ENCODE measurements at places on chromosomes 5 and 9.

DNA sequence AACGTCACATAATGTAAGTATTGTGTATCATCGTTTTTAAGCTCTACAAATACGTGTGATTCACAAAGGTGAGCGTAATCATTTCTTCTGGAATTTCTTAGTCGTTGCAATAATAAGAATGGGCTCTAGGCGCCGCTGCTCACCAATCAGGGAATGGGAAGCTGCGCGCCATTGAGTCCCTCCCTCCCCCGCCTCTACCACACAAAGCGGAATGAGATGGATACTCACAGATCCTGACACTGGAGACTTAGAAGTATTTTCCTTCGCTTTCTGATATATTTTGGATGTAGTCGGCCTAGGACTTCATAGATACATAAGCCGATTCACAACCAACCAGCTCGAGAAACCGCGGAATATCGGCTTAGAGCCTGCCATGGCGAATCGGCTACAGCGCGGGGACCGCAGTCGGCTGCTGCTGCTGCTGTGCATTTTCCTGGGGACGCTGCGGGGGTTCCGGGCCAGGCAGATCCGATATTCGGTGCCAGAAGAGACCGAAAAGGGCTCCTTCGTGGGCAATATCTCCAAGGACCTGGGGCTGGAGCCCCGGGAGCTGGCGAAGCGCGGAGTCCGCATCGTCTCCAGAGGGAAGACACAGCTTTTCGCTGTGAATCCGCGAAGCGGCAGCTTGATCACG lies at the start of gene PCDHGA11:
Gene PCDHGA11, plus strand, starts transcription at position 197 of the 634 bp plus-strand sequence. Its CDS starts 177 bp downstream, at position 374.
- peak; percentile 33 for DNase-seq

GRCh38 chr5:145988993-145989392 lies 52.6 kb downstream of the SH3RF2 start:
- no peak for DNase-seq

DNA sequence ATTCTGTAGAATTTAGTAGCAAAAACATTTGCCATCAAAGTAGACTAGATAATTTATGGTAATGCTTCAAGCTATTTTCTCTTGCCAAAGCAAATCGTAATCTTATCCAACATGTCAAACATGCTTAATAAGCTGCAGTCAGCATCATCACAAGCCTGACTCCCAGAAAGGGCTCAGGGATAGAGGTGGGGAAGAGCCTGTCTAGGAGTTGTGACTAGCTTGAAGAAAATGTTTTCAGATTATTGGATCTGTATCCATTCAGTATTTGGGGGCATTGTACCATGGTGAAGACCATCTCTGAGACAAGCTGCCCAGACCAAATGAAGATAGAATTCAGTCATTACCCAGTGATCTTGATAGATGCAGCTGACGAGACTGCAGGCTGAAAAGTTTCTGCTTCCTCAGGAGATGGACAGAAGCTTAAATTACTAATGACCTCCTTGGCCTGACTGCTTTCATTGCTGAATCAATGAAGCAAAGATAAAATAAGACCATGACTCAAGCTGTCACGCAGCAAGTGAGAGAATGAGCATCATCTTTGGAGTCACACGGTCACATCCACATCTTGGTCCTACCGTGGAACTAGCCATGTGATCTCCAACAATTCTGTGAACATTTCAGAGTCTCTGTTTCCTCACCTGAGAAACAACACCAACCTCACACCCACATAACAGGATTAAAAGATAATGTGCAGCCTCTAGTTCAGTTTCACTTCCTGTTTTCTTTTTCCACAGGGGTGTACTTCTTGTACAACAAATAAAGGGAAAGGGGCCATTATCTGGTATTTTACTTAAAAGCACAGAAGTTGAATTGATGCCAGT lies 9.4 kb downstream of the ERAP2 start:
- no peak for DNase-seq

- no peak for DNase-seq
These were observed 3.5 kb upstream of the WDR38 start for GRCh38 chr9:124849801-124850200.

DNA sequence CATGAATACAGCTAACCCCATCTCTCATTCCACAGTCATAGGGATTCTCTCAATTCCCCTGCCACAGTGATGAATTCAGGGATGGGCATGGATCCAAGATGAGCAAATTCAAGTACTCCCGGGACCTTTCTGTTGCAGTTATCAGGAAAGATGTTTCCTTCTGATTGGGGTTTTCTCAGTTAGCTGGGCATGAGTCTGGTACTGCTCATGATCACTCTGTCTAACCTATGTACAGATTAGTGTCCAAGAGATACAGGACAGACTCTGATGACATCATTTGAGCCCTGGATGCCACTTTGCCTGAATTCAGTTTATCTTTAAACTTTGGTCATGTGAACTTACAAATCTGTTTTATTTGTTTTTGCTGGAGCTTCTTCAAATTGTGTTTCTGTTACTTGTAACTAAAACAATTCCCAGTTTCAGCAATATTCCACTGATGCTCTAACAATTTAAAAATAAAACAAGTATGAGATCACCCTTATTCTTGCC lies 257.7 kb upstream of the KLF9 start:
- DNase-seq, result no peak

GRCh38 chr5:17734011-17734410 lies 99.8 kb downstream of the TAF11L14 start:
- DNase-seq, result no peak

All from MCF 10A (cell line).